ENCODE measurements at places on chromosomes 6 and 20.

GRCh38 chr20:17902531-17903083 lies 66.0 kb downstream of the SNX5 start:
- DNase-seq: no peak

GRCh38 chr6:35027807-35028206 lies 113.3 kb downstream of the TCP11 start:
- no peak for DNase-seq

DNA sequence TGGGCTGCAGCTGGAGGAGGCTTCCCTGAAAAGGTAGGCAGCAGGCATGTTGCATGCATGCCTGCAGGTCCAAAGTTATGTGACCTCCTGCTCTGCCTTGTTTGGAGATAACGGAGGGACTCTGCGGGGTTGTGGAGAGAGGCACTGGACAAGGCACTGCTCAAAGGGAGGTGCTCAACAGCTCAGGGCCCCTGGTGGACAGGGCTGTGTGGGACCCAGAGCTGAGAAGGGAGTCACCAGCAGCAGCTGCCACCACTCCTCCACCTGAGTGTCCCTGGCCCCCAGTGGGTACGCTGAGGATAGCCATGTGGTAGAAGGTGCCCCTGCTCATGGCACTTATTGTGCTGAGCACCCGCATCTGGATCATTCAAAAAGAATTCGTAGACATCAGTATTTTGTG lies 15.5 kb upstream of the CST8 start:
- DNase-seq: no peak

- DNase-seq: no peak
Observed at GRCh38 chr20:41005361-41005729, 23.3 kb upstream of the TOP1 start.

DNA sequence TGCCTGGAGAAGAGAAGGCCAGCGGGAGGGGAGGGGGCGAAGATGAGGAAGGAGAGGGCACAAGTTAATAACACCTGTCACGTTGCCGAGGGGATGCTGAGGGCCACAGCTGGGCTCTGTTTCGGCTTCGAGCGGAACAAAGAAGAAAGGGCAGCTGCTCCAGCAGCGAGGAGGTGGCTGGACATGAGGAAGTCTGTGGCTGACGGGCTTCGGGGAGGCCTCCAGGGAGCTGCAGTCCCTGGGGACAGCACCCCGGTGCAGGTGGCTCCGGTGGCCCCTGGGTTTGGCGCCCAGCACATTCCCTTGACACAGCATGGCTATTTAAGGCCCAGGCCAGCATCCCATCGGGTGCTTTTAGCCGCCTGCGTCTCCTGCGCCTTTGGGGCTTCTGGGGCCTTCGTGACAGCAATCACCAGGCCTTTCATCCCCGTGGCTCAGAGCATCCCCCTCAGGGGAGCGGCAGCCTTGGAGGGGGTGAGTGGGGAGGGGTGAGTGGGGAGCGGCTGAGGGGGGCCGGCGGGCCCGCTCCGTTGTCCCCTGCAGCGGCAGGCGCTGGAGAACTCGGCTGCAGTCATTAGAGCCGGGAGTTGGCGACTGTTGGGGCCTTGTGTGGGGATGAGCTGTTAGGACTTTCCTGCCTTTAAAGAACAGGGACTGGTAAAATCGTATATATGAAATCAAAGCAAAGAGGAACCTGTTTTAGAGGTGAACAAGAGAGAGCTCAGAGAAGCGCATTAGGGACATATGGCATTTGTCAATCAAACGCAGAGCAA lies 99.0 kb downstream of the TMEM242 start:
- no peak for DNase-seq

DNA sequence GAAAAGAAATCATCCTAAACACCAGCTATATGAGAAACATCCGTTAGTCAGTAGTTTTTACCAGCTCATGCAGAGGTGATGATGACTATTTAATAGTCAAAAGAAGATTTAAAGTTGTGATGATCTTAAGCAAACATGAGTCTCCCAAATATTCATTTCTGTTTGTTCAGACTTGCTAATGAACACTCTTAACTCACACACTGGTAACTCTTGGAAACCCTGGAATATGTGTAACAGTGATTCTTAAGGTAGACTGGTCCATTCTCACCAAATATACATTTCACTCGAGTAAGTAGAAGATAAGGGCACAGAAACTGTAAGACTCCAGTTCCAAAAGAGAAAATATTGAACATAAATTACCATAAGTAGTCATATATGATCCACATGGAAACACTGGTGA lies 29.1 kb downstream of the RSPO3 start:
- no peak for DNase-seq

DNA sequence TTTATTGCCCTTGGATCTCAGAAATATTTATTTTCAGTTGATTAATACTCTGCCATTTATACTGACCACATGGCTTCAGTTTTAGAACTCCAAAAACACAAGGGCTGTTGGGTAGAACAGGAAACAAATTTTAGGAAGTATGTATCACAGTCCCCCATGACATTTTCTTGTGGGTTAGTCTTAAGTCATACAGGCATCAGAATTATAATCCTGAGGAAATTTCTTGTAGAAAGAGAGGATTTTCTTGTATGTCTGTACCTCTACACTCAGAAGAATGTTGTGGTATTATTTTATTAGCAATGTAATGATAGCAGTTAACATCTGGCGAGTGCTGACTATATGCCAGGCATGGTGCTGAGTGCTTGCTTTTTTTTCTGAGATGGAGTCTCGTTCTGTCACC lies 302.9 kb downstream of the CLIC5 start:
- no peak for DNase-seq

GRCh38 chr6:50362706-50363105 lies 313.0 kb upstream of the DEFB112 start:
- DNase-seq: no peak
